Activated CD8-positive, alpha-beta T cell treated with anti-CD3 and anti-CD28 coated beads for 36 hours (primary cell): ENCODE measurements at places on chromosomes 1 and 21. TPM values are rescaled to one million over a fixed set of nuclear protein-coding genes. Genes with fewer than 3 reads are reported as not detected.

The IRF6 gene
- 1.2 TPM for total RNA-seq

The MX2 gene
- 10.3 TPM for total RNA-seq

The BTBD19 gene
- total RNA-seq: 5.6 TPM

The CELA3A gene
- total RNA-seq: not detected

The CLDN8 gene
- total RNA-seq: not detected

The FLVCR1 gene
- 12.2 TPM for total RNA-seq

The RIIAD1 gene
- not detected for total RNA-seq

The C2CD4D gene
- total RNA-seq: 1.3 TPM
